Thoracic aorta (tissue), 2 donors: ENCODE measurements at places on chromosomes 16 and 17.

DNA sequence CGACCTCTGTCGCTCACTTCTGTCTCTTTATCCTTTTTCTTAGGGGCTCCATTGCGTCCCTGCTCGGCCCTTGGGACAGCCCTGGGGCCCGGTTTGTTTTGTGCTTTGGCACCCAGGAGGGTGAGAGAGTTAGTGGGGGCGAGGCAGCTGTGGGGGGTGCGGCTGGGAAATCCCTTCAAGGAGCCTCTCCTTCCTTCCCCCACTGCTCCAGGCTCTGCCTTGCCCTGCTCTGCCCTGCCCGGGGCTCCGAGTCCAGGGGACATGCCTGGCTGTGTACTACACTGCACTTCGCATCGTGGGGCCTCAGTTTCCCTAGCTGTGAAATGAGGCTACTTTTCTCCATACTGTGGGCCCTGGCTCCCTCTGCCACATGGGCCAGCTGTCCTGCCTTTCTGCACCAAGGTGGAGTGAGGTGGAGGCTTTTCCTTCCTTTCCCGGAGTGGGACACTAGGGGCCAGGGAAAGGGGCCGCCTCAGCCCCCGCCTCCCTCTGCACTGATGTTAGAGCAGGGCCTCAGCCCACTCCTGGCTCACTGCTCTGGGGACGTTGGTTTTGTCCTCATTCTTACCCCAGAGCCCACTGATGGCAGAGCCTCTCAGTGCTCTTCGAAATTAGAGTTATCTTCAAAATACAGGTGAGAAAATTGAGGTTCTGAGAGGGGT is 980 bp downstream of the LLGL1 start:
- no peak for DNase-seq

- no peak for DNase-seq
These were observed 22.2 kb downstream of the SLC43A2 start for GRCh38 chr17:1606352-1606985.

- peak; percentile 38 for DNase-seq
These were observed 9.9 kb downstream of the CYGB start for GRCh38 chr17:76527430-76528111.

DNA sequence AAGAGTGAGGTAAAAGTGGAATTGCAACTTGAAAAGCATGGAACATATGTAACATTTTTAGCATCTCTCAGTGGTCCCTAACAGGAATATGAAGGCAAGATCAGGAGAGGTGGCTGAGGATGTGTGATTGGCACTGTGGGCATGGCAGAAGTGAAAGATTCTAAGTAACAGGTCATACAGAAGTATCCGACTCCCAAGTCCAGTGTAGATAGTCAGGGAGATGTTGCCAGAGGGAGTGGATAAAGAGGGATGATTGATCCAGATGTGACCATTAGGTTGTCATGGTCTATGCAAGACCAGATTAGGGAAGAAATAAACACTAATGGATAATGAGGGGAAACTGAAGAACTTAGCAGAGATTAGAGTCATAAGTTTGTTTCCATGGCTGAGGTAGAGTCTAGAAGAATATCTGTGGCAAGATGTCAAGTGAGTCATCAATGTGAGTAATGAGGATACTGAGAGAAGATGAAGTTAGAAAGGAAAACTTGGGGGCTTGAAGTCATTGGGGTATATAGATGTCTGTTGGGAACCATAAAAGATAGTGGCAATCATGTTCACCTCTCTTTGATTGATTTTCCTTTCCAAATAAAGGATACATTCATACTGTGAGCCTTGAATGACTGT is 23.9 kb upstream of the CAPNS2 start:
- DNase-seq = no peak

- DNase-seq = no peak
These were observed 107.9 kb downstream of the RAP1GAP2 start for GRCh38 chr17:2904135-2904534.

DNA sequence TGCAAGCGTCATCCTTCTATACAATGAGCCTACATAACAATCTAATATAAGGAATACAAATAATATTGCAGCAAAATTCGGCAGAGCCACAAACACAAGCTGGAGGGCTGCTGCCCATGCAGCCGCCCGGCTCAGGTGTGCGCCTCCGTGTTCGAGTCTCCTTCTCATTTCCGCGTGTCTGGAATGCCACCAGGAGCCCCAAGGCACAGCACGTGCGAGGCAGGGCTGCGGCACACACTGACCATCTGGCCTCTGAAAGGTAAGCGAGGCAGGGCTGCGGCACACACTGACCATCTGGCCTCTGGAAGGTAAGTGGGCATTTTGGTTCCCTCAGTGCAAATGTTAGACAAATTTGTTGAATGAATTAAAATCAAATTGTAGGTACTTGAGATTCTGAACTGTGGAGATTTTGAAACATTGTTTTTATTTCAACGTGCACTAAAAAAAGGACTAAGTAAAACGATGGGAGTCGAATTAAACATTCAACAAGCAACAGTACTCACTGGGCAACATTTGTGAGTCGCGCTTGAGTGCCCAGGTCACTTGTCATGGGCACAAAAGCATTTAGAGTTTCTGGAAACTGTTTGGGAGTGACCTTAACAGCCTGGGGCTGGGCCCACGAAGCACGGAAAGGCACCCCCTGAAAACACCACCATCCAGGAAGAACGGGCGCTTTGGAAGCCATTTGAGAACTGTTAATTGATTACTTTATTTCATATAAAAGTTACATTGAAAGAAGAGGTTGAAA is 37.4 kb downstream of the ZDHHC7 start:
- no peak for DNase-seq

DNA sequence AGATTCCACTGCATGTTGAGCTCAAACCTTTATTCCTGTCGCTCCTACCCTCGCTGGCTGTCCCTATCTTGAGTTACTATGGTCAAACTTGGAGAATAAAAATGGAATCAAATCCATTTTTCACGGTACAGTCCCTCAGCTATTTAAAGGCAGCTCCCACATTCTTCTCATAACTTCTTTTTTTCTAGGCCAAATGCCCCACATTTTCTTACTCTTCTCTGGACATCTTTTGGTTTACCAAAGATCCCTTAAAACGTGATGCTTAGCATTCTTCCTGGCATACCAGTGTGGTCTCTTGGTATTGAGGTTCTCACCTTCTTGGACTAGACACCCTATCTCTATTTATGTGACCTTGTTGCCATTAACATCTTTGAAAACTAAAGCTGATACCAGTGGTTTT is 48.3 kb upstream of the MAF start:
- DNase-seq = no peak

- no peak for DNase-seq
These were observed 992 bp upstream of the CACNG4 start for GRCh38 chr17:66963521-66963908.
